ENCODE measurements at places on chromosomes 1 and 21.

GRCh38 chr1:68384321-68384813 lies 65.4 kb downstream of the RPE65 start:
- DNase-seq, result peak; percentile 100

DNA sequence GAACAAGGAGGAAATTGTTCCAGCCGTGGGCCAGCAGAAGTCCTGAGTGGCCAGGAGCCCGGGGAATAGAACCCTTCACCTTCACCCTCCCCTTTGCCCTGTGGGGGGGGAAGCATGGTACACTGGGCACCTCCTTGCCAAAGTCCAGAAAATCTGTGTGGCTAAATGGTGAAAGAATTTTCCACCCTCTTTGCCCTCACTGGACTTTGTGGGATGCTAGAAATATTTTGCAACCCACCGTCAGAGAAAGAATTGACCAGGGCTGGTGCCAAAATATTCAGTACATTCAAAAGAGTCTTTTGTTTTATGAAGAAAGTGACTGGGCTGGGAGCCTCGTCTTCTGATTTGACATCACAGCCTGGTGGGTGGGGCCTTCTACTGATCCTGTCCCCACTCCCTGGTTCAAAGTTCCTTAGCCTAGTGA lies 14.6 kb downstream of the NFASC start:
- peak; percentile 79 for DNase-seq

GRCh38 chr1:233621923-233622322 lies 8.0 kb downstream of the KCNK1 start:
- no peak for DNase-seq

- DNase-seq, result no peak
These were observed 107.8 kb downstream of the NME7 start for GRCh38 chr1:169259816-169260215.

- DNase-seq, result peak; percentile 59
These were observed 12.4 kb downstream of the NEXN start for GRCh38 chr1:77900687-77901293.

DNA sequence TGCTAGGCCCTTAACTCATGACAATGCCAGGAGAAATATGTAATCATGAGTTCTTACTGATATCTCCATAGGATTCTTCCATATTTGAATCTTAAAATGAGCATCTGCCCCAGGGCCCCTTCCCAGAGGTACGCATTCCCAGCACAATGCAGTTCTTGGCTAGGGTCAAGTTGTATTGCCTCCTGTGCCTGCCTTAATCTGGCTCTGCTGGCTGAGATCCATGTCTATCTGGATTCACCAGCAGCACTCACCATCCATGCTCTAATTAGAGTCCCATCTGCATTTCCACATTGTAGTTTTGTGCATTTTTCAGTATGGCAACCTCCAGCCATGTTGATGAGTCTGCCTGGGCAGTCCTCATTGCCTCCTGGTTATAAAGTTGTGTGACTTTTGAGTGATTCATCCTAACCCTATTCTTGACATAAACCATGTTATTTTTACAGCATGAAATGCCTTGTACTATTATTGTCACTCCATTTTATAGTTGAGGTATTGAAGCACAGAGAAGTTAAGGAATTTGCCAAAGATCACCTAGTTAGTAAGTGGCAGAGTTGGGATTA lies 55.9 kb downstream of the CAMSAP2 start:
- DNase-seq, result peak; percentile 68

GRCh38 chr1:88768816-88769215 lies 84.7 kb downstream of the PKN2 start:
- no peak for DNase-seq

GRCh38 chr1:26067432-26067911 lies at the start of gene TRIM63:
Gene TRIM63 (minus strand): TSS chr1:26067630. CDS start chr1:26067494, 136 bp downstream.
- DNase-seq, result no peak

DNA sequence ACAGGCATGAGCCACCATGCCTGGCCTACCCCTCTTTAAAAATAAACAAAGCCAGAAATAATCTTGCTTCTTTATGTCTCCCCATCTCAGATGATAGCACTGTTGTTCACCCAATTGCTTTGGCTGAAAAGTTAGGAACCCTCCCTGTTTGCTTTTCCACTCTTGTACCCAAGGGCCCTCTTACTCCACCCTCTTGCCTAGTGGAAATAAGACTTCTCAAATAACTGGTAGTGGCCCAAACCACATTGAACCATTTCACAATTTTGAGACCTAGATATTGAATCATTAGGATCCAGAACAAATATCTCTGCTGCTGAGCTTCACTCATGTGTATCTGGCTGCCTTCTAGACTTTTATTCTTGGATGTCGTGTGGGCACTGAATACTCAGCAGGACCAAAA lies 37.7 kb downstream of the RNF220 start:
- DNase-seq, result no peak

DNA sequence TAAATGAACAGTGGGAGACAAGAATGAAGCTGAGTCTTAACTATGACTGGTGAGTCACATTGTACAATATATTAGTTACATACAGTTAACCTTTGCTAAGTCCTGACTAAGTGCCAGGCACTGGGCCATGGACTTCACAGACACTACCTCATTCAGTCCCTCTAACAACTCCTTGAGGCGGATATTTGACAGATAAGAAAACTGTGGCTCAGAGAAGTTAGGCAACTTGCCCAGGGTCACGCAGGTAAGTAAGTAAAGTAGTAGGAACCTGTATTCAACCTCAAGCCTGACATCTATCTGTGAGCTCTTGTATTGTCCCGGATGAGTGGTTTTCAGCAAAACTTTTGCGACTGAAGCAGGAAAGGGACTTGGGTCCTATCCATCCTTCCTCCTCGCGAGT lies 62.1 kb downstream of the GNG12 start:
- DNase-seq, result peak; percentile 75

Data from EH (cell line).